ENCODE measurements at places on chromosomes 11 and 22.

DNA sequence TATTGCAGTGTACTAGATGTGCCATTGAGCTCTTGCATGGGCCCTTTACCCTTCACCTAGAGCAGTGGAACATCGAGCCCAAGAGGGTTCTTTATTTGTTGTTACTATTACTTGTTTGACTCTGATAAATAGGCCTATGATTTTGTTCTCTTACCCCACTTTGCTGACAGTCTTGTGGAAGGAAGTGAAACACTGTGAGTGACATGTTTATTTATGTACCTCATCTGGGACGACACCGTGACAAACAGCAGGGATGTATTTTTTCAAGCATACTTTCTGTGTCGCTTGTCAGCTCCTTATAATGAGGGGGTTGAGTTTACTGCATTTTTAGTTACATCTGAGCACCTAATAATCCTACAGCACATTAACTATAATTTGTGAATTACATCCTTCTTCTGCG is 1010.3 kb upstream of the TENM4 start:
- DNase-seq, result no peak

GRCh38 chr11:133830931-133831907 is 14.1 kb downstream of the SPATA19 start:
- no peak for DNase-seq

- DNase-seq, result no peak
These were observed 822 bp downstream of the RBX1 start for GRCh38 chr22:40951795-40952605.

DNA sequence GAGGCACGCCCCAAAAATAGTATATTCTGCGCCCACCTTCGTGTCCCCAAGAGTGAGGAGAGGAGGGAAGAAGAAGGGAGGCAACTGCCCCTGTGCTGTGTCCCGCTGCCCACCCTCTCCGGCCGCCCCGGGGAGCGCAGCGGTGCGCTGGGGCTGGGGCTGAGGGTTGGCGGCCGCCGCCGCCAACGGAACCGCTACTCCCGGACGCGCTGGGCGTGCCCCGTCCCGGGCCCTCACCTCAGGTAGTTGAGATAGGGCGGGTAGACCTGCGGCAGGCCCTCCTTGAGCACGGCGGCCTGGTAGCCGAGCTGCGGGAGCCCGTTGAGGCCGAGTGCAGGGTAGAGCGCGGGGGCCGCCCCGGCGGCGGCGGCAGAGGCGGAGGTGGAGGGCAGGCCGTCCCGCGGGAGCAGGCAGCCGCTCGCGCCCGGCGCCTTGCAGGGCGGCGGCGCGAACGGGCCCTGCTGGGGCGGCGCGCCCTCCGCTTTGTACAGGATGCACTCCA is 2.4 kb downstream of the PGR start:
- no peak for DNase-seq

DNA sequence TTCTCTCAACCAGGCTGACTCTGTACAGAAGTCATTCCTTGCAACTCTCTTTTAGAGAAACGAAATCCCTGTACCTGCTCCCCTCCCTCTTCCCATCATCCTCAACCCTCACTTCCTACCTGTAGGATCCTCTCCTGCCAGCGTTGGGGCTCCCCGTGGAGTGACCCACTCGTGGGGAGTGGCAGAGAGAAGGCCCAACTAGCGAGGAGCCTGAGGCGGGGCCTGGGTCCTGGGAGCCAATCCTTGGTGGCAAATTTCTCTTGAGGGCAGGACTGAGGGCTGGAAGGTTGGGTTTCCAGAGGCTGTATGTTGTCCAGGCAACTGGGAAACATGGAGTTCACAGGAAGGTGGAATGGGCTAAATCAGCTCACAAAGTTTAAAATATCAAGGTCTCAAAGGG is 10.4 kb downstream of the NHERF4 start:
- no peak for DNase-seq

GRCh38 chr11:30956751-30957150 is 370.6 kb upstream of the MPPED2 start:
- DNase-seq, result no peak

DNA sequence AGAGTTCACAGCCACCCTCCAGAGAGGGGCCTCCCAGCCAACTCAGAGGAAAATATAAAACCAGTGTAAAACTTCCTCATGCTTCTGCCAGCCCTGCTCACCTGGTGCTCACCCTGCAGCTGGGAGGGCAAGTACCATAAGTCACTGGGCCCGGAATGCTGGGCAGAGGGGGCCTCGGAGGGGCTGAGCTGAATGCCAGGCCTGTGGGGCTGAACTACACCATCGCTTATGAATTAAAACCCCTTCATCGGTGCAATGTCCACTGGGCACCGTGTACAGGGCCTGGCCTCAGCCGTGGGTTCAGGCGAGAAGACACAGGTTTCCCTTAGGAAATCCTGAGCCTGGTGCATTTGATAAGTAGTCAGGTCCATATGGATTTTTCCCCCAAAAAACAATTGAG is 828.6 kb downstream of the TBC1D22A start:
- DNase-seq, result no peak

GRCh38 chr11:61891331-61892084 is at the start of gene FADS3:
TSS of gene FADS3 (minus strand) at chr11:61891545. CDS start at chr11:61891381, 164 bp downstream.
- DNase-seq, result peak; percentile 26

DNA sequence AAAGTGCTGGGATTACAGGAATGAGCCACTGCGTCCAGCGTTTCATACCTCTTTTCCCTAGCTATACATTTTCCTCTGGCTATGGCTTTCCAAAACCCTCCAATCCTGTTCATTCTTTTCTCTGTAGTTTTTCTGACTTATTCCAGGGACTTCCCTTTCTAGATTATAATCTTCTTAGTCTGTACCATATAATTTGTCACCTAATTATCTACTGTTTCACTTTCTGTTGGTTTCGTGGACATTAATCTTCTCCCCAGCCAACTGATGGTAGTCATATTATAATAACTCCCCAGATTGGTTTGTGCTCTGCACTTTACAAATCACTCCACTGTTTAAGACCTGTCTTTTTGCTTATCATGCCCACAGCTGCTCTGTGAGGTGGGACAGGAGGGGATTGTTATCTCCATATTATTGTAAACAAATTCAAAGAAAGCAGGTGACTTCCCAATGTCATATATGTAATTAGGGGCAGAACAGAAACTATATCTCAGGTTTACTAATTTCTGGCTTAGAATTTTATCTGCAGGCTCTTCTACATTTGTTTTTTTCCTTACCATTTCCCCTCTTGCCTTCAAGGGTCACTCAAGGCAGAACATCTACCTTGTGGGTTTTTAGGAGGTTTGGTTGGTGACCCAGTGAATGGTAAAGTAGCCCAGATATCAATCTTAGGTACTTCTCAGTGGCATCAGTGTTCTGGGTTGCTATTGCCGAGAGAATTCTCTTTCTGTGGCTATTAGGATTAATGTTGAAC is 23.9 kb downstream of the STIM1 start:
- no peak for DNase-seq

GRCh38 chr22:29195118-29195963 is 10.4 kb upstream of the EMID1 start:
- no peak for DNase-seq

GRCh38 chr22:32050678-32051515 is 7.8 kb downstream of the SLC5A1 start:
- DNase-seq, result peak; percentile 42

GRCh38 chr11:105856954-105857353 is 165.1 kb downstream of the MSANTD4 start:
- no peak for DNase-seq

DNA sequence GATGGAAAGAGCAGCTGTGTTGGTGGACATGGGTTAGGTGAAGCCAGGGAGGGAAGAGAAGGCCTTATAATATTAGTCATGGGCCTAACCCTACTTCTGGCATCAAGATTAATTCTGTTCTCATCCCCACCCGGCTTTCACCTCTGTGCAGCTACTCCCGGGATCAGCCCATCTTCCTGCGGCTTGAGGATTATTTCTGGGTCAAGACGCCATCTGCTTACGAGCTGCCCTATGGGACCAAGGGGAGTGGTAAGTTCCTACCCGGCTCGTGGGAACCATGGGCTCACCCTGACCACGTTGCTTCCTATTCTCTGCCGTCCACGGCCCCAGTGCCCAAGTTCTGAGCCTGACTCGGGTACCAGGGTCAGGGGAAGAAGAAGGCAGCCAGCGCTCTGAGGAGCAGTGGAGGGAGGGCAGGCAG is 51.6 kb downstream of the ST3GAL4 start:
- no peak for DNase-seq

GRCh38 chr22:27192135-27192829 is 534.9 kb downstream of the MIAT start:
- no peak for DNase-seq

DNA sequence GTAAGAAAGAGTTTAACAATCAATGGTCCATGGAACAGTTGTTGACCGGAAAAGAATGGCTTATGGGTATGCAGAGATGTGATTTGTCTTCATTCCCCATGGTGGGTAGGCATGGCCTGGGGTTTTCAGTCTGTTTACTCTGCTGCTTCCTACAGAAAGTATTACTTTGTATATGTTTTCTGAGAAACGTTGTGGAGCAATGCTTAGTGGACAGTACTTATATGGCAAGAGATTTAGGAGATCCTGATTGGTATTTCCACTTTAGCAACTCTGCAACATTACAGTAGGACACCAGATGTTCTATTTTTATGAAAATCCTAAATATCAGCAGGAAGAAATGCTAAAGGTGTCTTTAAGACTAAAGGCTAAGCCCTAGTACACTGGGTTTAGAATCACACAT is 309.1 kb downstream of the AASDHPPT start:
- DNase-seq, result no peak

- DNase-seq, result no peak
These were observed 57.5 kb downstream of the ANO1 start for GRCh38 chr11:70135625-70136059.

DNA sequence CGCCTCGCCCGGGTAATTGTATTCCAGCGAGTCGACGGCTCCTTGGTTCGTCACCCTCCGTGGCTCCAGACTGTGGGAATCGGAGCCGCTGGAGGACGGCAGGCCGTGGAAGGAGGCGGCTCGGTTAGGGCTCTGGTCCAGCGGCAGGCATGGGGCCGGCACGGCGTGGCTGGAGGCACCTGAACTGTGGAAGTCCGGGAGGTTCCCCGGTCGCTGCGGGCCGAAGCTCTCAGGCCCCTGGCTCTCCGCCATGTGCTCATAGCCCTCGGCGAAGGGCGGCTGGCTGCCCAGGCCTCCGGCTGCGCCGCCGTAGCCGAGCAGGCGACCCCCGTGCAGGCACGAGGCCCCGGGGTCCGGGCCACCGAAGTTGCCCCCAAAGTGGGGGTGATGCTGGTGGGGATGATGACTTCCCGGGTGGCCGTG is 1.7 kb downstream of the MN1 start:
- no peak for DNase-seq

- DNase-seq, result no peak
These were observed 10.1 kb upstream of the PRSS23 start for GRCh38 chr11:86790195-86790725.

GRCh38 chr11:69257838-69258658 is 35.9 kb upstream of the MYEOV start:
- DNase-seq, result no peak

- no peak for DNase-seq
These were observed 68.5 kb upstream of the CARD18 start for GRCh38 chr11:105208019-105208418.

- DNase-seq, result no peak
These were observed 4.9 kb downstream of the UBE2L6 start for GRCh38 chr11:57562596-57562995.

GRCh38 chr22:46476547-46476941 is 60.9 kb downstream of the CELSR1 start:
- no peak for DNase-seq

- DNase-seq, result no peak
These were observed 239.9 kb upstream of the ZC3H12C start for GRCh38 chr11:109853156-109853776.

GRCh38 chr11:69167916-69168691 is 12.4 kb downstream of the SMIM38 start:
- DNase-seq, result no peak

- DNase-seq, result peak; percentile 64
These were observed 43.2 kb upstream of the DLAT start for GRCh38 chr11:111982019-111982464.

DNA sequence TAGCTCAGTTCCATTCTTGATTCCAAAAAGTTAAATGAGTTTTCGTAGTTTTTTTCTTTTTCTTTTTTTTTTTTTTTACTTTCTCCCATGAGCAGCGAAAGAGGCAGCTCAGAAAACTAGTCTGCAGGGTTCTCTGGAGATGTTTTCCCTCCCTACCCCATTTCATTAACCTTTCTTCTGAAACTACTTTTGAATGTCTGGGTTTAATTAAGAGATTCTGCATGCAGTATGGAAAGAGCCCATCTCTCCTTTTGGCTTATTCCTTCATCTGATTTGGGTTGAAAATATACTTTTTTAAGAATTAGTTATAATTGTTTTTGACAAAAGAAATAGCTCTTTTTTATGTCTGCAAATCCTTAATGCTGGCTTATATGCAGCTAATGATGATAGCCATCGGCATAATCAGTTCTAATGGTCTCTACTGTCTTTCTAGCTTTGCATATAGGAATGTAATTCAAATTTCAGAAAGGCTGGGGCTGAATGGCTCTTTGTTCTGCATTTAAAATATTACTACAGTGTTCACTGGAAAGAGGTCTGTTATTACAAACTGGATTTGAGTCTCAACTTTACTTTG is 265.3 kb downstream of the FAT3 start:
- no peak for DNase-seq

GRCh38 chr22:48870436-48870835 is 957.2 kb downstream of the BRD1 start:
- DNase-seq, result no peak

GRCh38 chr11:68843052-68843561 is 1.4 kb upstream of the CPT1A start:
- DNase-seq, result peak; percentile 37

- no peak for DNase-seq
These were observed 13.6 kb downstream of the PLA2G6 start for GRCh38 chr22:38167988-38168407.

GRCh38 chr11:34298871-34299270 is 58.9 kb downstream of the ABTB2 start:
- no peak for DNase-seq

- DNase-seq, result no peak
These were observed 216.4 kb downstream of the MN1 start for GRCh38 chr22:27585141-27585540.

DNA sequence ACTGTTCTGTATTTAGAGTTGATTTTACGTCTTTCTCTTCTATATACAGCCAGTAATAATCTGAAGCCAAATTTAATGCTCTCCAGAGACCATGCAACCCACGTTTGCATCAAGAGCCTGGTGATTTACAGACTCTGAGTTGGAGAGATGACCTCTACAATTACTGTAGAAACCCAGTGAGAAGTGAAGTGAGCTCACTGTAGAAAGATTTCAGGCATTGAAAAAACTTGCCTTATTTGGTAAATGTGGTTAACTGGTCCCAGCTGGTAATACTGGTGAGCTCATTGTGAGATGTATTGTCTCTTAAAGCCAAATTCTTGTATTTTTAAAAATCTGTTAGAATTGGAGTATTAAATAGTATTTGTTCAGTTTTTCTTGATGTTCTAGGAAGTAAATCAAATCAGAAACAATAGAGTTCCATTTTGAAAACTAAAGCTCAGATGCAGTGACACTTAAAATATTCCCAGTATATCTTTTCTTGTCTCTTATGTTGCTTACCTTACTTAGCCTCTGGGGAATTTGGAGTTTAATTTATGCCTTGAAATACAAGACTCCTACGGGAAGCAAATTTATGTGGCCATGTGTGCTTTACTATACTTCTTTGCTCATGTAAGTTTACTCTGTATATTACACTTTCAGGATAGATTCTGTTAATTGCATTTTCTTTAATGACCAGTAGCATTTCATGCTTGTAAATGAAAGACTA is 189.9 kb downstream of the ARHGAP42 start:
- DNase-seq, result no peak

- no peak for DNase-seq
These were observed 7.9 kb downstream of the AIP start for GRCh38 chr11:67490727-67491065.

GRCh38 chr22:25797498-25798290 is 55.7 kb downstream of the MYO18B start:
- DNase-seq, result no peak

- no peak for DNase-seq
These were observed 115.0 kb downstream of the MN1 start for GRCh38 chr22:27686534-27686933.
